Activated T-cell treated with anti-CD3 and anti-CD28 coated beads for 4 hours (primary cell): ENCODE measurements at places on chromosomes 6 and 20.

GRCh38 chr6:13355999-13356785 lies 27.9 kb upstream of the TBC1D7 start:
- no peak for DNase-seq

GRCh38 chr6:24795106-24795505 lies 3.6 kb downstream of the ARMH2 start:
- no peak for DNase-seq

- DNase-seq = no peak
These were observed 67.4 kb downstream of the KHDC1L start for GRCh38 chr6:73157870-73158269.

- no peak for DNase-seq
These were observed 55.9 kb downstream of the ANKEF1 start for GRCh38 chr20:10090588-10091166.

DNA sequence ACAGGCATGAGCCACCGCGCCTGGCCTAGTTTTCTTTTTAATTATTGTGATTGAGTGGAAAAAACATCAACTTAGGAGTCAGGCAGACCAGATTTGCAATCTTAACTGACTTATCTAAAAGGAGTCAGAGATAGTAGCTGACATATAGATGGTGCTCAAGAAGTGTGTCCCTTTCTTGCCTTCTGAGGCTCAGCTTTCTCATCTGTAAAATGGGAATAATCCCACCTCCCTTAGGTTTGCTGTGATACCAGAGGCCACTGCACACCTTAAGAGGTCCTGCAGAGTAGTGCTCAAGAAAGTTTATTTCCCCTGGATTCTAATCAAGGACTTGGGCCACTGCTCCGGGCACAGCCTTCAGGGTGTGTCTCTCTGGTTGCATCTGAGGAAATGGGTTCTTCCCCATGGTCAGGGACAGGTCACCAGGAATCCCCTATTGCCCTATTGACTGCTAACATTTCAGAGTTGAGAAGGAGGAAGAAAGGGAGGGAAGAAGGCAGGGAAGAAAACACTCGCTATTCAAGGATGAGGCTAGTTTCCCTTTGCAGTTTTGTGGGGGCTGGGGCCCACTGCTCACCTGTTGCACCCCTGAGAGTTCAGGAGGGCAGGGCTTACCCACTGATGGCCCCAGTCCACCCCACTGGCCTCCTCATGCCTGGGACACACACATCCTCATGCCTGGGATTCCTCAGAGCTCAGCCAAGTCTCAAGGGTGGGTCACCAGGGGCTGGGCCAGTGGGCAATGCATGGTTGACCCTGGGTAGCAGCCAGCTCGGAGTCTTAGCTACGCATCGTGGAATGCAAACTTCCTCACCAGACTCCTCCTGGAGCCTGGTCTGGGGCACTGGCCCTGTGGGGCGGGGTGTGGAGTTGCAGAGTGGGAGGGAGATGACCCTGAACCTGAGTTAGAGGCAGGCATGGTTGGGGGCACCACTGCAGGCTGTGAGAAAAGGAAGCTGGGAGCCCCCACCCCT lies 21.2 kb downstream of the C6orf132 start:
- DNase-seq = no peak

DNA sequence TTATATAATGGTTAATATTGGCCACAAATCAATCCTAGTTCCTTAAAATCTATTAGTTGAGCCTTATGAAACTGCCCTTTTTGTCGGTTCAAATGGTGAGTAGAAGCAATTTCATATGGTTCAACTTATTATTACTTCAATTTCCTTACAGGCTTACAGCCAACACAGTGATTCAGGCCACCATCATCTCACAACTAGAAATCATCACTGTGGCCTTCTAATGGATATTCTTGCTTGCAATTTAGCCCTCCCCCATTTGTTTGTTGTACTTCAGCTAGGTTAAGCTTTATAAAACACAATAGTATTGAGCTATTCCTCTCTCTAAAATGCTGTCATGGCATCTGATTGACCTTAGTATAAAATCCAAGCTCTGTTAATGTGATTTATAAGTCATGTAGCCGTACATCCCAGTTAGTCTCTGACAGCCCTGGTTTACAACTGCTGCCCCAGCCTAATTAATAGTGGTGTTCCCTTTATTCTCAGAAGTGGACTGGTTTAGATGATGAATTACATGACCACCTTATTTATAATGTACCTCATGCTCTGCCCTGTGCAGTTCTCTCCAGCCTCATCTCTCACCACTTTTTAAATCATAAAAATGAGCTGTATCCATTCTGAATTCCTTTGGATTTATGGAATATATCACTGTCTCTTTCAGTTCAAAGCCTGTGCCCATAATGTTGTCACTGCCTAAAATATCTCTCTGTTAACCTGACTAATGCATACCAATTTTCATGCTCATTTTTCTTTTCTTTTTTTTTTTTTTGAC lies 36.7 kb downstream of the LAMA2 start:
- no peak for DNase-seq

DNA sequence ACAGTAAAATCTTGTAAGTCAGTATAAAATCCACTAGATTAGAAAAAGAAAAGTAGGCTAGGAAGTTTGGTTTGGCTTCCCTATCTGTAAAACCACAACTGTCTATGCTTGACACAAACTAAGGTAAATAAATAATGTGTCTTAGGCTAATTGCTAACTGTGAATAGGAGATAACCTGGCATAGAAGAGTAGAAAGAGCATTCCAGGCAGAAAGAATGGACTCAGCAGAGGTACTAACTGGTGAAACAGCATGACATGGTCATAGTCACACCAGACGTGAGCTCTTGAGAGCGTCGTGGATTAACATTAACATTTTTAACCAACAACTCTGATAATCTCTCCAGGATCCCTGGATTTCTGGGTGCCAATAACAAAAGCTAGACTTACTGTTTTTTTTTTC lies 8.7 kb upstream of the WTAP start:
- no peak for DNase-seq

DNA sequence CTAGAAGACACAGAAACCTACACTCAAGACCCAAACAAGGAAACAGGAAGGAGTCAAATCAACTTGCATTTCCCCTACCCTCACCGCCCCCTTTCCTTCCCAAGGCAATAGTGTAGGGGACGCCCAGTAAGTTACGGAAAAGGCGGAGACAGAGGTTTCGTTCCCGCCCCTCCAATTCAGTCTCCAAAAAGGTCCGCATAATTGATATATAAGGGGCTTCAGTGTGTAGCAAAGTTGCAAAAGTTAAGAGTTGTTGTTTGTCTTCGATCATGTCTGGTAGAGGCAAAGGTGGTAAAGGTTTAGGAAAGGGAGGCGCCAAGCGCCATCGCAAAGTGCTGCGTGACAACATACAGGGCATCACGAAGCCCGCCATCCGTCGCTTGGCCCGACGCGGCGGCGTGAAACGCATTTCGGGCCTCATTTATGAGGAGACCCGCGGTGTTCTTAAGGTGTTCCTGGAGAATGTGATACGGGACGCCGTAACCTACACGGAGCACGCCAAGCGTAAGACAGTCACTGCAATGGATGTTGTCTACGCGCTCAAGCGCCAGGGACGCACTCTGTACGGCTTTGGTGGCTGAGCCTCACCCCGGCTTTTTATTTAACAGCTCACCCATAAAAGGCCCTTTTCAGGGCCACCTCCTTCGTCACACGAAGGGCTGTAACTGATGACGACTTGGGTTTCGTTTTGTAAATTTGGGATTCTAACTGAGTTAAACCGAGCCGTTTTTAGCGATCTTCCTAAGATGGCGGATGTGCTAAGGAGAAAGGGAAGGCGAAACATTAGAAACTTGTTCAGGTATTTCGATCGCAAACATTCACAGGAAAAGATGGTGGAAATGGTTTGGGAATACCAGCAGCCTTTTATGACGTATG lies 124.6 kb upstream of the BTN3A2 start:
- DNase-seq = peak; percentile 42

GRCh38 chr6:157029980-157030690 lies 253.0 kb downstream of the ARID1B start:
- DNase-seq = no peak

DNA sequence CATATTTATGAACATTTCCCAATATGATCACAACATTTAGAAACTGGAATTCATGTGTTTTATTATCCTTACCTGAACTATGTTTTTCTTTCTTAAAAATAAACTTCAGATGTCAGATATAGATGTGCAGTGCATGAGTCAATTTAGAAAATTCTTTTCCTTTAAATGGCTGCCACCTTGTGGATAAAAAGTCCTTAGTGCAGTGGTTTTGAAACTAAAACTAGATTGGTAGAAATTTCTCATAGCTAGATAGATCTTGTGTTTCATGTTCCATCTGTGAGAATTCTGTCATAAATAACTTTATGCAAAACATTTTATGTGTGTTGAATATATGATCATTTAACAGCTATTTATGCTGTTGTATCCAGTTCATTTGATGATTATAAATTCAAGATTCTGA lies 134.9 kb downstream of the KLHL32 start:
- DNase-seq = no peak

DNA sequence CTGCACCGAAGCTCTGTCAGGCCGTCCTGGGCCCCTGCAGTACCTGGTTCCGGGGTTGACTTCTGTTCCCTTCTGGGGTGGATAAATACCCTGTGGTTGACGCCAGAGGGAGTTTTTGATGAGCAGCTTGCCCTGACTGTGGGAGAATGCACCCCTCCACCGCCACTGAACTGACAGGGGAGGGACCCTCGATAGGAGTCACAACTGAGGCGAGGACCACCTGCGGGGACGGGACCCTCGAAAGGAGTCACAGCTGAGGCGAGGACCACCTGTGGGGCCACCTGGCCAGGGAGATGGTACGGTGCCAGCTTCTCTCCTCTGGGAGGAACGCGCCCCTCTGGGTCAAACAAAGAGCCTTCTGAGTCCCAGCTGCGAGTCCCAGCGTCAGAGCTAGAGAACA lies 100.1 kb upstream of the FRMD1 start:
- no peak for DNase-seq
